ENCODE measurements at places on chromosomes 1 and 21.
A peak's percentile ranks its signal among the peaks of the same experiment; 100 is the strongest.

GRCh38 chr1:81443288-81443687 is 357.4 kb upstream of the ADGRL2 start:
- DNase-seq = no peak

DNA sequence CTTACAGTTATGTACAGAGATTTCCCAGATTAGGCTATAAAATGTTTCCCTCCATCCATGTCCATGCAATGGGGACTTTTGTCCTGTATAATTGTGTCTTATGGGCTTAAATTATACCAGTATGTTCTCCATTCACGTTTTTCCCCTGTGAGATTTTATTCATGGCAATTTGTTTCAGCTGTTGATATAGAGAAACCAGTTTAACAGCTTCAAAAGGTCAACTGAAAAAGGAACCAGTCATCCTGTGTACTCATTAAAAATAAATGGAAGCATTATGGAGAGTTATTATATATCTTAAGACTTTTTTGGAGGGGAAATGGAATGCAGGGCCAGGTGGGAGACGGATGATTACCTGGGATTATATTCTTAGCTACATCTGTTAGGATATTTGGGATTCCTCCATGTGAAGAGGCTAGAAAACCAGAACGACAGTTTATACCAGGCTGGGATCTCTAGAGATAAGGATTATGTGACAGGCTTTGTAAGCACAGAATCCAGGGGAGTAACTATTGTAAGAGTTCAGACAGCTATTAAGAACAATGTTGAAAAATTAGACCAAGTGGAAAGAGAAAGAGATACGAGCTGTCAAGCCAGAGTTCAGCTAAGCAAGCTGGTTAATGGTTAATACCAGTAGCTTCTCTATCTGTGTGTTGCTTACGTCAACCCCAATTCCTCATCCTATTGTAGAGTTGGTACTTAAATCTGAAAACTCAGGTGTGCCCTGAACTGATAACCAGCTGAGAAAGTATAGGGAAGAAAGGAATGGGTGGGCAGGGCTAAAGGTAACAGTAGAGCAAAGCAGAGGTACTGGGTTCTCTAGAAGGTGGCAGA is 12.4 kb upstream of the ZNF697 start:
- DNase-seq = no peak

- peak; percentile 68 for DNase-seq
Measured at GRCh38 chr1:43554444-43554992, 23.8 kb downstream of the PTPRF start.

DNA sequence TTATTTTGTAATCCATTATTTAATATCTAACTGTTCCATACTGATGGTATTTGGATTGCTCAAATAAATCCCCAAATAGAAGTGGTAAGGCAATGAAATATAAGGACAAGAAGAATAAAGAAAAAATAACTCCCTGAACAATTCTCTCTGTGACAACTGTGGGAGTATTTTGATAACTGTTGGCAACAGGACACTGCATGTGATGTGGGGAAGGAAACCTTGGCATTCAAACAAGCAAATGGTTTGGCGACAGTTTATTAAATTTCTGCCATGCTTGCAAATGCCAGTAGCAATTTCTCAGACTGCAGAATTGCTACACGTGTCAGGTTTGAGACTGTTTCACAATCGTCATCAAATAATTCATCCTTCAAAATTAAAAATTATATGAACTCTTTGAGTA is 8.6 kb upstream of the MRPL39 start:
- no peak for DNase-seq

DNA sequence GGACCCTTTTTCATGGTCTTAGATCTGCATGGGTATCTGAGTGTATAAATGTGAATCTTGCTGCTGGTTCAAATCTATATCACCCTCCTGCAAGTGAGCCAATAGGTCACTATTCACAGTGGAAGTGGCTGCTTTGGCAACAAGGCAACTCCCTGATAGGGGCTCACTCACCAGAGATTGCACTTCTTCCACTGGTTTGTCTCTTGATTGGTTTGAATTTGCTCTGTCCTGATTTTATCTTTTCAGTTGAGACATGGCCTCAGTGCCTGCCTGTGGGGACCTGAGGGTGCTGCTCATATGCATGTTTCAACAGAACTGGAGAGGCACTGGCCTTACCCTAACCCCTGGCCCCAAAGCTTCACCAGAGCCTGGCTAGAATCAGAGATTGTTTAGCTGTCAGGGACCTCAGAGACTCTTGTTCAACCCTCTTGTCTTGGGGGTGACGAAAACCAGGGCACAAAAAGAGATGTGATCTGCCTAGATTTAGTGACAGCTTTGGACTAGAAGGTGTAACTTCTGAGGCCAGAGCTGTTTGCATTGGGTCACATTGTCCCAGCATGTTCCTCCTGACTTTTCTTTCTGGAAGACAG is 16.9 kb downstream of the AVPR1B start:
- DNase-seq = no peak

GRCh38 chr1:32900956-32901822 is at the start of gene TMEM54:
Gene TMEM54, minus strand, starts transcription at chr1:32901389. Its CDS starts 151 bp downstream, at chr1:32901238.
- DNase-seq = peak; percentile 40
